Fibroblast of mammary gland (primary cell): ENCODE measurements at places on chromosomes 16 and 17.

GRCh38 chr17:38349097-38349730, 2.4 kb upstream of the SOCS7 start:
- DNase-seq = peak; percentile 79

GRCh38 chr16:87337262-87337771, 20.1 kb upstream of the C16orf95 start:
- DNase-seq = no peak

- DNase-seq = peak; percentile 23
These were observed 36.7 kb downstream of the ARHGAP17 start for GRCh38 chr16:24978370-24978914.

DNA sequence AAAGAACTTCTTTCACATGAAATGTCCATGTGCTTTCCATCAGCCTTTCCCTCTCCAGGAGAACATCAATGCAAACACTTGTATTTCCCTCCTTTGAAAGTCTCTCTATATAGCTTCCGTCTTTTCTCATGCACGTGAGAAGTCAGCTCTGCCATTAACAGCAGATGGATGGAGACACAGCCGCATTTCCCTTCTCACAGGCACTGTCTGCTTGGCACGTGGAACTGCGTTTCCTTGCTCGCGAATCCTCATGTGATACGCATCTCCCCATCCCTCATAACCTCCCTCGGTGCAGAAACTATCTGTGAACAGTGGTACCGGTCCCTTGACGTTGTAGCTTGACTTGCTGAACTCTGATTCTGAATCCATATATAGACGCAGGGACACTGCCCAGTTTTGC, 717.0 kb upstream of the RBFOX1 start:
- DNase-seq = no peak

- DNase-seq = no peak
These were observed 13.4 kb downstream of the ADGRG5 start for GRCh38 chr16:57555831-57556230.

DNA sequence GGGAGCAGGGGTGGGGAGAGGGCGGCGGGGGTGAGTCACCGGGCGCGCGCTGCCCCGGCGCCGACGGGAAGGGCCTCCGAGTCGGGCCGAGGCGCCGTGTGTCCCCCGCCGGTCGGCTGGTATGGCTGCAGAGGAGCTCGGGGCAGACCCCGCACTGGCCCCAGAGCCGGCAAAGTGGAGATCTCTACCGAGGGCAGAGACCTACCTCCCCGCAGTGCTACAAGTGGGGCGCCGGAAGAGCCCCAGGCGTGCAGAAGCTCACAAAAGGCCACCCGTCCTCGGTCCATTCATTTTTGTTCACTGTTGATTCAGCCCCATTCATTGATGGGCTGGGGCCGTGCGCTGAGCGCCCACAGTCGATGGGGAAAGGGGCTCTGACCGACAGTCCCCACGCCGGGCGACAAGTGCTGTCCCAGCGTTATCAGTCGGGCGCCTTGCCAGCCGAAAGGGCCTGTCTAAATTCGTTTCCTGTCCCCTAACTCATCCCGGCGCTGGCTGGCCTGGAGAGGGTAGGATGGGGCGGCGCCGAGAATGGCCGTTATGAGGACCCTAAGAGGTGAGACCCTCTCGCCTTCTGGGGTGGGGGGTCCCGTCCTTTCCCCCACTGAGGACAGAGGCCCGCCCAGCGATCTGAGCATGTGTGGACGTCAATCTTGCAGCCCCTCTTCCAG, 709 bp upstream of the ENO3 start:
- DNase-seq = no peak

DNA sequence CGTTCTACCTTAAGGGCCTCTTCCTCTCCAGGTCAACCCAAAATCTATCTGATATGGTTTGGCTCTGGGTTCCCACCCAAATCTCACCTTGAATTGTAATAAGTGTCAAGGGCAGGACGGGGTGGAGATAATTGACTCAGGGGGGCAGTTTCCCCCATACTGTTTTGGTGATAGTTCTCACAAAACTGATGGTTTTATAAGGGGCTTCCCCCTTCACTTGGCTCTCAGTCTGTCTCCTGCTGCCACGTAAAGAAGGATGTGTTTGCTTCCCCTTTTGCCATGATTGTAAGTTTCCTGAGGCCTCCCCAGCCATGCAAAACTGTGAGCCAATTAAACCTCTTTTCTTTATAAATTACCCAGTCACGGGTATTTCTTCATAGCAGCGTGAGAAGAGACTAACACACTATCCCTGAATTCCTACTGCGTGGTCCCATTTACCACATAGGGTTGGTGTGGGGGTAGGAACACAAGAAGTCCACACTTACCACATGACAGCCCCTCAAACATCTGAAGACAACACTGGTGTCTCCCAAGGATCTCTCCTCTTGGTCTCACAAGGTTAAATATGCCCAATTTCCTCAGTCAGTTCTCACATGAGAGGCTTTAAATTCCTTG, 8.2 kb downstream of the COTL1 start:
- DNase-seq = no peak

GRCh38 chr17:45341533-45342158, 24.8 kb upstream of the MAP3K14 start:
- peak; percentile 99 for DNase-seq

- no peak for DNase-seq
These were observed 15.9 kb upstream of the TNS4 start for GRCh38 chr17:40517286-40517662.
